ENCODE measurements at places on chromosomes 11 and 22.

DNA sequence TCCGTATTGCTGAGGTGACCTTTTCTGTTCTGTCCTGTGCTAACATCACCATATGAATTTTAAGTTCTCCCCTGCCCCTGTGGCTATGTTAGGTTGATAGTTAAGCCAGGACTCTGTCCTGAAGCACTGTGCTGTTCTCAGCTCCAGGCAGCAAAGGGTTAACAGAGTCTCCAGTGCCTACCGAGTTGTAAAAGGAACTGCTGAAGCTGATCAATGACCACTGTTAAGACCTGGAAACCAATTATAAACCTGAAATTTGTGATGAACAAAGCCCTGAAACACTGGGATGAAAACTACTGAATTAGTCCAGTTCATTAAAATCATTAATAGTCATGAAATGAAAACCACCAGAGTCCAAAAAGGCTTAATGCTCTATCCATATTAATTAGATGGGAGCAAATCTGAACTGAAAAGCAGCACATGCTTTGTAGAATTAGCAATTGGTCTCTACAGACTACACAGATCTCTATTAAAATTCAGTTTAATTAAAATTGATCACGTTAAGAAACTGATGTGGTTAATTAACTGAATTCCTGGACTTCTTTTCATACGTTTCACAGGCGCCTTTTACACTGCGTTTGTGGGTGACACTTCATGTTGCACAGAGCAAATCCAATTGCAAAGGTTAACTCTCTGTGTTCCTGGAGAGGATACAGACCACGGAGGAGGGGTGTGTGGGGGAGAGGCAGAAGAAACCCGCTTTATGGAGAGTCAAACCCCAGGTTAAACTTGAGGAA, 188.5 kb upstream of the MPPED2 start:
- no peak for DNase-seq

DNA sequence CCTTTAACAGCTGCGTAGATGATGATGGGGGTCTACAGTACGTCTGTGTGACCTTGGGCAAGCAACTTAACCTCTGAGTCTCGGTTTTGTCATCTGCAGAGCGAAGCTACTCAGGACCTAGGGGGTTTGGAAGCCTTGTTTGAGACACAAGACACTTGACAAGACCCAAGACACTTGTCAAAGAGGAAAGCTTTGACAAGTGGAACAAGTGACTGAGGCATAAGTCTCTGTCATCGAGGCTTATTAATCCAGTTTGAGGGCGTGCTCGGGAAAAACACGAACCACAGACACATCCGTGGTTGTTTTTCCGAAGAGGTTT, 732 bp upstream of the PC start:
- no peak for DNase-seq

DNA sequence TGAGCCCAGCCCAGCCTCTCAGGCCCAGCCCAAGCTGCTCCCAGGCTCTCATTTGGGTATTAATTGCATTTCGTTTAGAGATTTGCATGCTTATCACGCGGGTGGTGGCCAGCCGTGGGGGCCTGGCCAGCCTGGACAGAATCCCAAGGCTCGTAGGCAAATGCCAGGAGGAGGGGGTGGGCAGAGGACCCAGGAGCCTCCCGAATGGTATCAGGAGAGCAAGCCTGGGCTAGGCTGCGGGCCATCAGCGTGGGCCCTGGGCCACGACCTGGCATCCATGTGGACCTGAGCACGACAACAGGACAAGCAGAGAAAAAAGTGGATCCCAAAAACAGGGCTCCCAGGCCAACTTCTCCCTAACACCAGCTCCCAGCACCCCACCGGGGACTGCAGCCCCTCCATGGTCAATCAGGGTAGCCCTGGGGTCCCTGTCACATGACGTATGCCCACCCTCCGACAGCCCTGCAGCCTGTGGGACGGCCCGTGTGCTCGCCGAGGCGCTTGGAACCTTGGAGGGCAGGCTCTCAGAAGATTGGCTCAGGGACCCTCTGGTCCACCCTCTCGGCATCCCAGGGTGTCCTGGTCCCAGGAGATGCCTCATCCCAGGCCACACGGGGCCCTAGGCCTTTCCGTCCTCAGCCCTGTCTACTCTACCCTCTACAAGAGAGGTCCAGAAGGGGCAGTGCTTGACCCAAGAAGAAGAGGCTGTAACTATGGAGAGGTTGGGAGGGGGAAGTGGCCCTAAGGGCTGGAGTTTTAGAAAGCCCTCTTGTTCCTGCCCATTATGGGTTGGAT, 8.8 kb downstream of the ASCL2 start:
- no peak for DNase-seq

GRCh38 chr11:19164881-19165280, 36.9 kb downstream of the CSRP3 start:
- DNase-seq: no peak

- no peak for DNase-seq
These were observed 3.7 kb upstream of the CLDN5 start for GRCh38 chr22:19527861-19528417.

DNA sequence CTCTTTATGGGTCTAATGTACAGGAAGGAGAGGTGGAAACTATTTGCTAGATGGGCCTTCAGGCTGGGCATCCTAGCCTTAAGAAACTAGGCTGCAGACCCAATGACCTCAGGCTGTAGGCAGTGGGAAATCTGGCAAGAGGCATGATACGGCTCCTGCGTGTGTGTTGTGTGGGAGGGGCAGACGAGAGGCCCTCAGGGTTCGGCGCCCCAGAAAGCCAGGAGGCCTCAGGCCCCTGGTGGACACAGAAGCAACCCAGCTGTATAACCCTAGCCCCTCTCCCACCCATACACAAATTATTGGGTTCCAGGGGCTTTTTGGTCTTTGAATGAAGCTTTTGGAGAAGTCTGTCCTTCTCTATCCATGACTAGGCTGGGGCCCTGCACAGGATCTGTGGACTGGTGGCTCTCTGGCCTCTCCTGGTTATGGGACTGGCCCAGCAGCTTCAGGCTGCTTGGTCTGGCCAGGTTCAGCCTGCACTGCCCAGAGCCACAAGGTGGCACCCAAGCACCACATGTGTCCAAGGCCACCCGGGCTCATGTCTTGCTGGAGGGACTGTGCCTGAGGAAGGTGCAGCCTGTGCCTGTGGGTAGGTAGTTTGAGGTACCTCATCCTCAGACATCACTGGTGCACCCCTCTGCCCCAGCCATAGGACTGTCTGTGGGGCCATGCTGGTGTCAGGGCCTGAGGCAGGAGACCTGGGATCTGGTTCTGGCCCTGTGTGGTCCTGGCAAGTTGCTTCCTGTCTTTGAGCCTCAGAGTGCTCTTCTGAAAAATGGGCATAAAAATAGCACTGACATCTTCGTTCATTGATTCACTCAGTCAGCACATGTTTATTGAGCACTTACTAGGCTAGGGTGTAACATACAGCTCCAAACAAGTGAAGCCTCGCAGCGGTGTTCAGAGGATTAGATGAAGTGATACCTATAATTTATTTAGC, 87.5 kb downstream of the RRM1 start:
- DNase-seq: peak; percentile 16

DNA sequence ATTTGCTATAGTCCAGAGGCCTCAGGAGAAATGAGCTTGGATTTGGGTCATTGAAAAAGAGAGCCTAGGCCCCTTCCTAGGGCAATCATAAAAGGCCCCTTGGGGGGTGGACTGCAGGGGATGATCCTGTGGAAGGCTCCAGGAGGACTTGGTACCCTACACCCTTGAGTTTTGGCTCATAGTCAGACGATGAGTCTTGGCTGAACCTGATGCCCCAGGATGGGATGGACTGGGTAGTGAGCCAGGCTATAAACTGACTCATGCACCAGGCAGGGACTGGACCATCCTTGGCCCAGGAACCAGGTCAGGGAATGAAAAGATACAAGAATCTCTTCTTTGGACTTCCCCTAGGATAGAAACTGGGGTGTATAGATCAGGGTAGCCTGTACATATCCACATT, 54.2 kb downstream of the NAV2 start:
- DNase-seq: no peak

DNA sequence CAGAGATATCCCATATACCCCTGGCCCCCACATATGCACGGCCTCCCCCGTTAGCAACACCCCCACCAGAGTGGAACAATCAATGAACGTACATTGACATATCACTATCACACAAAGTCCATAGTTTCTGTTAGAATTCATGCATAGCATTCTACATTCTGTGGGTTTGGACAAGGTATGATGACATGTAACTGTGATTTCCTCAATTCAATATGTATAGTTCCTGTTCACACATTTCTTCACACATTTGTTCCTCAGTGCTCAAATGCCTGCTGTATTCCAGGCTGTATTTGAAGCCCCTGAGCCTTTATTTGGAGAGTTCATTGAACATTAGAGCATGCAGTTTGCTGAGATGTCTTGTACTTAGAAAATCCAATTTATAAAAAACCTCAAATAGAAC, 69.9 kb downstream of the PTPRJ start:
- DNase-seq: no peak

DNA sequence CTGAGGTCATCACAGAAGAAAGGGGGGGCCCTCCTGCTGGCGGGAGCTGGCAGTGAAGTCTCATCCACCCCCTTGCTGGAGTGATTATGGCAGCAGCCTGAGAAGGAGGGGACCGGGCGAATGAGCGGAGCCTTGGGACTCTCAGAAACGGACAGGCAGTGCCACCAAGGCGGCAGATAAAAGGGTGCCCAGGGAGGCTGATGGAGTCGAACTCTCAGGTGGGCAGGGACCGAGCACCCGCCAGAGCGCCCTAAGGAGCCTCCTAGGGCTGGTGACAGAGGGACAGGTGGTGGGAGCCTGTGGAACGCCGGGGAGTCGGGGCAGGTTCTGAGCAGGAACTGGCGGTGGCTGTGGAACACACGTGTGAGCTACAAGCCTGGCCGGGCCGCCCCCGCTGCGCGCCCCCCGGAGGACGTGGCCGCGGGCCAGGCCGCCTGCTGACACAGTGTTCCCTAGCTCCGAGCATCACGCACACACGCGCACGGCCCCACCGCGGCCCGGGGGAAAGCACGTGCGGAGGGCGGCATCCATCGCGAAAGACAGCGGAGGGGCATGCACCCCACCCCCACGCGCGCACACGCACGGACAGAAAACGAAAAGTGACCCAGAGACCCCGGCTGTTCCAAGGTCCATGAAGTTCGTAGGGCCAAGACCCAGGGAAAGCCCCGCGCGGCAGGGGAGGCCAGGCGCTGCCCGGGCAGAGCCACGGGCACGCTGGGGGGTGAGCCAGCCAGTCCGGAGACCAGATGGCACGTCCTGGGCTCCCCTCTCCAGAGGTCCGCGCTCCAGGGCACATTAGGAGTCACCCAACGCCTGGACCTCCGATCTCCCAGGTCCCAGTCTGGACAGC, 1.0 kb downstream of the VWCE start:
- DNase-seq: peak; percentile 85

DNA sequence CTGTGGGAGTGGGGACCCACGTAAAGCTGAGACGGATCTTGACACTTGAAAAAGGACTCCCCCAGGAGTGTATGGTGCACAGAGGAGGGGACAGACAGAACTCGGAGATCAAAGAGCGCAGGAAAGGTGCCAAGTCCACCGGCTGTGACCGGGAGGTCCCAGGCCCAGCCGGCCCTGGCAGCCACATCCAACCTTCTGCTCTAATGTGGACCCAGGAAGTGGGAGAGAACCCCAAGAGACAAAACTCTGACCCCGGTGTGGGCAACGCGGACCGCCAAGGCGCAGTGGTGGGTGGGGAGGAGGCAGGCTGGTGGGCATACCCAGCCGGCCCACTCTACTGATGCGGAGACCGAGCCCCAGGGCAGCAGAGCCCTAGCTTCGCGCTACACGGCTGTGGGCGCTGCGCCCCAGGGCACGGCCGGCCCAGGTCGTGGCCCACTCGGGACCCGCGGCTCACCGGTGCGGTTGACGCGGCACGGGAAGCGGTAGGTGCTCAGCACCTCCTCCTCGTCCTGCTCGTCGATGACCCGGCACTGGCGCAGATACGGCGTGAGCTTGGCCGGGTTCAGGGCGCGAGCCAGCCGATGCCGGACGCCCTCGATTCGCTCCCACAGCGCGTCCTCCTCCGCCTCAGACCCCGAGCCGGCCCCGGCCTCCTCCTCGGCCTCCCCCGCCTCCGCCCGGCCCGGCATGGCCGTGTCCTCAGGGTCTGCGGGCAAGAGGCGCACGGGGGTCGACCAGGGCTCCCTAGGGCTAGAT, 527 bp downstream of the CARD10 start:
- no peak for DNase-seq

DNA sequence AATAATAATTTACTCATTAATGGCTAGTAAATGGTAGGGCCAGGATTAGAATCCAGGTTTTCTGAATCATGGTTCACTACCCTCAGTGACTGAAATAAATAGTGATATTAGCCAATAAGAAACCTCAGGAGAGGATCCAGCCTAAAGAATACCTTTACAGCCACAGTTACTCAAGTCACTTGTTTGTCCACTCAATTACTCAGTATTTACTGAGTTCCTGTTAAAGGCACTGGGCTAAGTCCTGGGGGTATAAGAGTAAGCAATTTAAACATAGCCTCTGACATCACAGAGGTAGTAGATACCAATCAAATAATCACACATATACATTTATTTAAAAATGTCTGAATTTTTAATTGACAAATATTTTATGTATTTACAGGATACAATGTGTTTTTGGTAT, 56.8 kb upstream of the GAB2 start:
- no peak for DNase-seq

DNA sequence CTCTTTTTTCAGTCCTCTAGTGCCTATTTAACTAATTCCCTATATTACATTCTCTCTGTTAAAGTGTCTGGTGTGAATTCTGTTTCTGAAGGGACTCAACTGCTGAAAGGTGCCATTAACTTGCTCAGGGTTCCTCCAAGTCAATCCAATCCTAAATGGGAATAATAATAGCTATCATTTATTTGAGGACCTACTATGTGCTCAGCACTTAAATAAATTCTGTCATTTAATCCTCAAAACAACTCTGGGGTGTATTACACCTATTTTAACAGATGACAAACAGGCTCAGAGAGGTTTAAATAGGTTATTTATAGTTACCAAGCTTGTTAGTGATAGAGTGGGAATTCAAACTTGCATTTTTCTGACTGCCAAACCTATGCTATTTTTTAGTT, 40.6 kb upstream of the POLD3 start:
- DNase-seq: no peak

GRCh38 chr22:22959147-22959827, 71.7 kb downstream of the IGLL5 start:
- DNase-seq: peak; percentile 81

- DNase-seq: peak; percentile 45
These were observed 430 bp downstream of the DDX6 start for GRCh38 chr11:118790357-118791110.

DNA sequence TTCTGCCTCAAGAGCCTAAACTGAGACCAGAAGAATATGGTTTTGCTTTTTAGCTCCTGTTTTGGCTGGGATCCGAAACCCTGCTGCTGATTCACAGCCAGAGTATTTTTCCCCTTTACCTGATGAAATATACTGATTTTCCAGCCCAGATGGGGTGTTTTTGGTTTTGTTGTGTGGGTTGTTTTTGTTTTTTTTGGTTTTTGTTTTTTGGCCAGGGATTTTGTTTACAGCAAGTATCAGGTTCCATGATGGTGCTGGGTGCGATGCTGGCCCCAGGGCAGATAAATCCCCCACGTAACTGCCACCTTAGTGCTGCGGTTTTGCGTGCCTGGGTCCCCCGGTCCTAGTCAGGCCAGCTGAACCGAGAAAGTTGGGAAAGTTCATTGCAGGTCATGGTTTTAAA, 103.7 kb downstream of the ZBTB16 start:
- no peak for DNase-seq
